Germinal center (tissue), 1 donor: ENCODE measurements at places on chromosomes 7 and 10.
A peak's percentile ranks its signal among the peaks of the same experiment; 100 is the strongest.

- DNase-seq, result peak; percentile 64
Observed at GRCh38 chr7:106895246-106895864, 30.3 kb downstream of the PIK3CG start.

DNA sequence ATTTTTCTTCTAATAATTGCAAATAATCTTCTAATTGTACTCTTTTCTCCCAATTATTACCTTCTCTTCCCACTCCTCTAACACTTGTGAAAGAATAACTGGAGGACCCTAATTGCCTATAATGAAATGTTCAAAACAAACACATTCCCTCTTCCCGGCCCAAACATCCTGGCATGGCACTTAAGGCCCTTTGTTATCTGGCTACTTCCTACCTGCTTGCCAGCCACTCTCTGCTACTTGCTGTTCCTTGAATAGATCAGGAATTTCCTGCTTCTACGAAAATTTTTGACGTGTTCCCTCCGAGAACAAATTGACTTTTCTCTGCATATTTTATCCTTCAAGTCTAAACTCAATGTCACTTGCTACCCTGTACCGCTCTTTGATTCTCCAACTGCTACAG is 56.1 kb upstream of the NOBOX start:
- no peak for DNase-seq

GRCh38 chr7:21140622-21141021 is 287.3 kb upstream of the SP4 start:
- DNase-seq, result no peak

DNA sequence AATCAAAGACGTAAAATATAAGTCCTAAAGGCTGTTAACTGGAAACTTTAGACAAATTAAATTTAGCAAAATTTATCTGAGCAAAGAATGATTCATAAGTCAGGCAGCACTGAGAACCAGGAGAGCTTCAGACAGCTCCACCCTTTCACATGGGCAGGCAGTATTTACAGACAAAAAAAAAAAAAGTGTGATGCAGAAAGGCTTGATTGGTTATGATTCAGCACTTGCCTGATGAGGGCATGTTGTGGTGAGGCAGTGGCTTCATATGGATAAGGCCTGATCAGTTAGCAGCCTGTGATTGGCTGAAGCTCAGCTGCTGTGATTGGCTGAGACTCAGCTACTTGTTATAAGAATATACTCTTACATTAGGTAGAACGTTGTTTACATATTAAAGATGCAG is 495.4 kb upstream of the POM121L12 start:
- no peak for DNase-seq

- peak; percentile 47 for DNase-seq
Observed at GRCh38 chr7:157612664-157613561, 276.1 kb downstream of the DNAJB6 start.

GRCh38 chr10:7515439-7515838 is 104.6 kb upstream of the SFMBT2 start:
- DNase-seq, result no peak

GRCh38 chr10:21501731-21502347 is 23.6 kb downstream of the SKIDA1 start:
- DNase-seq, result no peak

GRCh38 chr10:18409599-18410397 is 241.6 kb downstream of the NSUN6 start:
- DNase-seq, result no peak

DNA sequence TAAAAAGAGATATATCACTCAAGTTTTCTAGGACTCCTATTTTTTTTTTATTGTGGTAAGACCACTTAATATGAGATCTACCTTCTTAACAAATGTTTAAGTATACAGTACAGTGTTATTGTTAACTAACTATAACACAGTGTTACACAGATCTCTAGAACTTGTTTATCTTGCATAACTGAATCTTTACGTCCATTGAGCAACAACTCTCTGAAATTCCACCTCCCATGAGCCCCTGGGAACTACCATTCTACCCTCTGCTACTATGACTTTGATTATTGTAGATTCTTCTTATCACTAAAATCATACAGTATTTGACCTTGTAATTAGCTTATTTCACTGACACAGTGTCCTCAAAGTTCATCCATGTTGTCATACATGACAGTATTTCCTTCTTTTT is 22.5 kb upstream of the REEP3 start:
- no peak for DNase-seq

DNA sequence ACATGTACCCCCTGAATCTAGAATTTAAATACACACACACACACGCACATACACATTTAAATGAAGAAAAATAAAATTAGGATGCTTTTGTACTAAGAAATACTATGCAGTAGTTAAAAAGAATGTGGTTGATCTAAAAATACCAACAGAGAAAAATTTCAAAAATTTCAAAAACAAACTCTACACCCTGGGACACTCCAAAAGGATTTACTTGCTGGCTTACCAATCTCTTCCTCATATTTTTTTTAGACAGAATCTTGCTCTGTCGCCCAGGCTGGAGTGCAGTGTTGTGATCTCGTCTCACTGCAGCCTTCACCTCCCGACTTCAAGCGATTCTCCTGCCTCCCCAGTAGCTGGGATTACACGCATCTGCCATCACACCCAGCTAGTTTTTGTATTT is 80.9 kb downstream of the HIP1 start:
- no peak for DNase-seq

- no peak for DNase-seq
Observed at GRCh38 chr10:95273393-95274312, 17.1 kb downstream of the PDLIM1 start.

DNA sequence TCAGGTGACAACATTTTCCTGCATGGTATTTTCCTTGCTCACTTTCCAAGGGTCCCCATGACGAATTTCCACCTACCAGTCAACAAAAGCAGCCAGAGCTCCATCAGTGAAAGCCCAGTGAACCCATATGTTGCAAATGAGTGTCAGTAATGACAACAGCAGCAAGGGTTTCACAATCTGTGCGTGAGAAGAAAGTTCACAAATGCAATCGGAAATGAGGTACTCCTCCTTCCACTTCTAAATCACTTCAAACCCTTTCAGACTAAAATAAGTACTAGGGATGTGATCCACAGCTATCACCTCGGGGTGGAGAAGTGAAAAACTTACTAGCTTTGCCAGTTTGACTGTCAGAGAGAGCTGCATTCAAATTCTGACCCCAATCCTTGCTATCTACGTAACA is 55.6 kb upstream of the BET1 start:
- DNase-seq, result no peak

DNA sequence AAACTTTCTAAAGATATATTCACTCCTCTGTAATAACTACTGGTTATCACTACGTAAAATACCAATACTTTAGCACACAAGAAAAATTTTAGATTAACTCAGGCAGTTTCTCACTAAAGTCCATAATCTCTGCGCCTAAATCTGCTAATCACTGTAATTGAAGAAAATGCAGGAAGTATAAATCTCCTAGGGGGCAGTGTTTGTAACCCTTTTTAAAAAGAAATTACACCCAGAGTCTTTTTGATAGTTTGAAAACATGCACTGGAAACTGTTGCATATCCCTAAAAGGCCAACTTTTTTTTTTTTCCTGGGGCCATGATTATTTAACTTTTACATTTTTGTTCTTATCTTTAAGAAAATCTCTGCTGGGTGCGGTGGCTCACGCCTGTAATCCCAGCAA is 209.6 kb downstream of the KIAA1217 start:
- DNase-seq, result no peak

DNA sequence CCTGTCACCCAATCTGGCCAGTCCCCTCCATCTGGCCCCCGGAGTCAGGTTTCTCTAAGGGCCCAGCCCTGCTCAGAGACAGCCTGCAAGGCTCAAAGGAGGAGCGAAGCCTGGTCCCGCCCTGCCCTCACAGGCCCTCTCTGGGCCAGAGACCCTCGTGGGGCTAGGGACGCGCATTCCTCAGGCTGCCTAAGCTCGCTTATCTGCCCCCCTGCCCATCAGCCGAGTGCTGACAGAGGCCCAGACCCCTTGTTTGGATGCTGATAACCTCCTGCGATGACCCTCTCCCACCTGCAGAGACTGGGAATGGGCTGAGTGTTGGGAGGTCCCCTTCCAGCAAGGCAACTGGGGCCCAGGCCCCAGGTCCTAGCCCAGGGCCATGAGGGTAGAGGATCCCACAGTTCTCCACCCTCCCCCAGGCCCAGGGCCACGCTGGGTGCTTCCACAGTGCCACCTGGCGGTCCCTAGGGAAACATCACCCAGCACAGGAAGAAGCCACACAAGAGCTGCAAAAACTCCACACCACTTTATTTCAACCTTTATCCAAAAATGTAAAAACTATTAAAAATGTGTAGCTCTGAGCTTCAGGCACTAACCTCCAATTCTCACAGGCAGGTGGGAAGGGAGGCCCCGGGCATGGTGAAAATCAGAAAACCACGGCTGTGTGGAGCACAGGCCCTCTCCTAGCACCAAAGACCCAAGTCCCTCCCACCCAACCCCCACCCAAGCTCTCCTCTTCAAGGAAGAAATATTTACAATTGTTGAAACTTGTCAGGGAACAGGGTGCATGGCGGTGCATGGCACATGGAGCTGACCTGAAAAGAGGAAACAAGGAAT is 2.2 kb downstream of the NPM3 start:
- peak; percentile 87 for DNase-seq

DNA sequence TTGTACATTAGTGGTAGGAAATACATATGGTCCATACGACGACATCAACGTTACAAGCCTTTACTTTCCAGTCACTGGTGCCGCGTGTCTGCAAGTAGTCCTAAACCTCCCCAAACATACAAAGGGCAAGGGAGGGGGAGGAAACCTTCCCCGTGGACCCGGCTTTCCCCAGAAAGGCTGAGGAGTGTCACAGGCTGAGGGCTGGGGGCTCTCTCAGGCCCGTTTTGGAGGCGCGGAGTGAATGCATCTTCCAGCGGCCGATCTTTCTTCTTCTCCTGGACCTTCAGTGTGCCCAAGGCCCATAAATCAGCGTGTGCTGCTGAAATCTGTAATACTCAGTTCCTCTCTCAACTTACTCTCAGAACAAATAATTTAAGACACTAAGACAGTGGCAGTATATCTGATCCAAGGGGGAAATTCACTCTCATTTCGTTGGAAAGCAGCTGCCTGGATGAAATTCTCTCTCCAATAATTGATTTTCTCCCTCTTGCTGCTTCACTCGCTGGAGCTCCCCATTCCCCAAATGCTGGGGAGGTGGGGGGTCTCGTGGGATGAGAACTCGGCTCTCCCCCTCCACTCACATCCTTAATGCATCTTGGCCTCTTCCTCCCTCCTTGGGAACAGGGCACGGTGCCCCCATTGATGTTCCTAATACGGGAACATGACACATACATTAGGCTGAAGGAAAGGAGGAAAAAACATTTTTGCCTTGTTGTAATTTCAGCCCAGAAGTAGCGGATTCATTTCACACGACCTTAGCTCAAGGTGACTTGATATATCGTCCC is 126.1 kb downstream of the ADARB2 start:
- DNase-seq, result no peak

DNA sequence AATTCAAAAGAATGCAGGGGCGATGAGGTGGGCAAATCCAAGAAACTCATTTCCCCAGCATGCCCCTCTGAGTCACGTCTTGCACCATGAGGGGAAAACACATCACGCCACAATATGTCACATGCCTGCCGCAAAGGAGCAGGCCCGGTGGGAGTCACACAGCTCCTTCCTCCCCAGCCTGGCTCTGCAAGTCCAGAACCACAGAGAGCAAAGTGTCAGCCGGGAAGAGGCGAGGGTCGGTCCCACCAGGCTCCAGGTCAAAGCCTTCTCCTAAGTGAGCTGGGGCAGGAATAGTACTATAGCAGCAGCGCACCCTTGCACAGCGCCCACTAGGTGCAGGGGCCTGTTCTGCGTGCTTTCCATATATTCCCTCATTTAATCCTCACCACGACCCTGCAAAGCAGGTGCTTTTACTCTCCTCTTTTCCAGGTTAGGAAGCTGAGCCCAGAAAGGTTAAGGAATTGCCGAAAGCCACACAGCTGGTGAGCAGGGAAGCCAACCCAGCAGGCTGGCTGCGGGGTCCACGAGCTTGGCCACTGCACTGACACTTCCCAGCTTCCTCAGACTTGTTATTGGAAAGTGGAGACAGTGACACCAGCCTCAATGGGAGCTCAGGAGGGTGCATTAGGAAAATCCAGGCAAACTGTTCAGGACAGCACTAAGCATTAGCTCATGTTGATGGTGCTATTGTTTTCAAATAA is 94.0 kb upstream of the ZMIZ1 start:
- DNase-seq, result peak; percentile 57

- DNase-seq, result no peak
Observed at GRCh38 chr10:132407846-132408278, 10.9 kb downstream of the PWWP2B start.

DNA sequence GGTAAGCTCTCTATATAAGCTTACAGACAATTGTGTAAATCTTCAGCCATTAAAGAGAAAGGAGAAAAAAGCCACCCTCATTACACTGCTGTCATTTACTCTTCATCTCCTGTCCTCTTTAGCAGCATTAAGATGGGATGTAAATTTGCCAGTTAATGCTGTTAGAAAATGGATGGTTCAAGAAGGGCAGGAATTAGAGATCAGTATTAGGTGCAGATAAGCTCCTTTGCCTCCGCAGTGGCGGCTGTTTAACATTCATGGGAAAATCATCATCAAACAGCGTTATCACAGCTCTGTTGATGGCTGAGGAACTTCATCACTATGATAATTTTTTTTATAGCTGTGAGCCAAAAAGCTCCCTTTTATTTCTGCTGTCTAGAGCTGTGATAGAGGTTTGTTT is 61.8 kb upstream of the FAM204A start:
- DNase-seq, result no peak

- DNase-seq, result peak; percentile 41
Observed at GRCh38 chr10:62264702-62265436, 3.8 kb downstream of the RTKN2 start.

DNA sequence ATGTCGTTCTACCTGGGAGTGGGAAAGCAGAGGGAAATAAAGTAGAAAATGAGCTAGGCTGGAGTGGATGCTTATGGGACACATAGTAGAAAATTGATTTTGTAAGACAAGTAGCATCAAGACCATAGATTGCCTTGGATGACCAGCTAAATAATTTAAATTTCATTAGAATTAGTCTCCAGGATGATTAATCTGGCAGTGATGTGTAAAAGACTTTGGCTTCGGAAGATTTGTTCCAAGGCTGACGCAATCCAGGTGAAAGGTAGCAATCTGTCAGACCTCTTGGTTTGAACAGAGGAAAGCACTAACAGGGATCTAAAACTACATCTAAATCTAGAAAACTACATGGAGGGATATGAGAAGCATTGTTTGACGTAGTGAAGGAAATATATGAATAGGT is 236.5 kb downstream of the ARL4A start:
- no peak for DNase-seq

DNA sequence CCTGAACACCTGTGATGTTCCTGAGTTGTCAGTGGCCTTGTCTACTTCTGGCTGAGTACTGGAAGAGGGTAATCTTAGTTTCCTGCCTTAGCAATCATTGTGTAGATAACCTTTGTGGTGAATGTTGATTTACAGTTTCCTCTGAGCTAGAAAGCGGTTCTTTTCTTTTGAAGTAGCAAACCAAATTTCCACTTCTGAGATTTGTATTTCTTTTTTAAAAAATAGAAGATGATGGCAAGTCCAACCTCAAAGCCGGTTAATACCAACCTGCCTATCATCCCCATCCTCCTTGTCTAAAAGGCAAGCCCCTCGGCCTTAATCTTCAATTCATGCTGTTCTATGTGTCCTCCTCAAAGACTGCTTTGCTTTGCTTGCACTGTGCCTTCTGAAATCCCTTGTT is 12.5 kb upstream of the PALS2 start:
- DNase-seq, result no peak

- DNase-seq, result no peak
Observed at GRCh38 chr7:120304674-120305073, 31.7 kb downstream of the KCND2 start.
